ENCODE measurements at places on chromosomes 2 and 18.

DNA sequence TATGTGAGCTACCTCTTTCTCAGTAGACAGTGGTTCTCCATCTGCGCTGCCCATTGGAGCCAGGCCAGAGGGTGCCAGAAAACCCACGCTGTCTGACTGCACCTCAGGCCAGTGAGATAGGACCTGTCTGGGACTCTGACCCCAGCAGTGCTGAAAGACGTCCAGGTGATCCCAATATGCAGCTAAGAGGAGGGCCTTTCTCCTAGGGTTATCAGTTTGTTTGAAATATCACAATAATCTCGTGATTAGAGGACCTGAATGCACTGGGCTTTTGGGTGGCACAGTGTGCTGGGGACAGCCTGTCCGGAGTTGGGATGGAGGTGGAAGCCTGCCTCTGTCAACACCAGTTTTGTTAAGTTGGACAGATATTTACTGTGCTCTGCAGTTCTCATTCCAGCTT lies 216.3 kb downstream of the LDLRAD4 start:
- no peak for DNase-seq

DNA sequence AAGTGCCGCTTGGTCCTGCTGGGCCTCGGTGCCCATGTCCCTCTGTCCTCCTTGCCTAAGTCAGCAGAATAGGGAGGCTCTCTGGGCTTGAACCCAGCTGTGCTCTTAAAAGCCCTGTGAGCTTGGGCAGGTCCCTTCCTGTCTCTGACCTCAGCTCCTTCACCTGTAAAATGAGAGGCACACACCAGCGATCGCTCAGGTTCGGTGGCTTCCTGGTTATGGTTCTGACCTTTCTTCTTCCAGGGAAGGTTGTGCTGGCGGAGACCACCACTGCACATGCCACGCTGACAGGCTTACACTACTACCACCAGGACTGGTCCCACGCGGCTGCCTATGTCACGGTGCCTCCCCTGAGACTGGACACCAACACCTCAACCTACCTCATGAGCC lies 36.1 kb upstream of the MAPRE3 start:
- DNase-seq = no peak

DNA sequence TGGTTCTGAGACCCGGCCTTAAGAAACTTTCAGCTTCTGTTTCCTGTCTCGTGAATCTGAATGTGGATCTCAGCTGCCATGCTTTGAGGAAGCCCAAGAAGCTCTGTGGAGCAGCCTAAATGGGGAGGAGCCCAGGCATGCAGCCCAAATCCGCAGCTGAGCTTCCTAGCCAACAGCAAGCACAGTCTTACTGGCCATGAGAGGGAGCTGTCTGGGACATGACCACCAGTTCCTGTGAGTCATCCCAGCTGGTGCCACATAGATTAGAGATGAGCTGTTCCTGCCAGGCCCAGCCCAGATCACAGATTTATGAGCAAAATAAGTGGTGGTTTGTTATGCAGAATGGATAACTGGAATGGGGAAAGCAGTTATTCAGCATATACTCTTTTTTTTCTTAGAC lies 224.4 kb upstream of the APCDD1 start:
- DNase-seq = no peak

- no peak for DNase-seq
Observed at GRCh38 chr18:22422909-22423548, 5.3 kb upstream of the CTAGE1 start.

GRCh38 chr2:152015552-152015951 lies 83.3 kb downstream of the CACNB4 start:
- no peak for DNase-seq

DNA sequence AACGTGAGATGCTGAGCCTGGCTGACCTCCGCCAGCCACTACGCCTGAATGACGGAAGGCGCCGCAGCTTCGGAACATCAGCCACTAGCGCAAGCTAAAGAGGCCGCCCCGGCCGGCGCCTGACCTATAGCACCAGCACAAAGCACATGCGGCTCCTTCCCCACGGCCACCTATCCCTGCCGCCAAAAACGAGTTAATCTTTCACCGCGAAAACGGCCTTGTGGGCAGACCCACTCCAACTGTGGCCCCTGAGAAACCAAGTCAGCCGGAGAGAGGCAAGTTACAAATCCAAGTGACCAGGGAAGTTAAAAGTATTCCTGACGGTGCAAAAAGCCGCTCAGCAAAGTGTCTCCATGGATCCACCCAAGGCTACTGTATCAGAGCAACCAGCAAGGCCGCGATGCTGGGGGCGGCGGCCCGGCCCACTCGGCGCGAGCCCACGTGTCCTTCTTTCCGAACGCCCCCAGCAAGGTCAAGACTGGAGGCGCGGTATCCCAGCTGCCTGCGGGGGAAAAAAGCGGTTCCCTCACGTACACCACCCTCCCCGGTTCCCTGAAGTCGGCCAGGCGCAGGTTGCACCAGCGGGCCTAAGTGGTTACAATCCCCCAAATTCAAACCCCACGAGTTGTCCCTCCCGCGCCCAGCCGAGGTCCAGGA lies 575 bp downstream of the HSPD1 start:
- DNase-seq = peak; percentile 44

- no peak for DNase-seq
Observed at GRCh38 chr2:20915271-20915670, 92.4 kb upstream of the LDAH start.

DNA sequence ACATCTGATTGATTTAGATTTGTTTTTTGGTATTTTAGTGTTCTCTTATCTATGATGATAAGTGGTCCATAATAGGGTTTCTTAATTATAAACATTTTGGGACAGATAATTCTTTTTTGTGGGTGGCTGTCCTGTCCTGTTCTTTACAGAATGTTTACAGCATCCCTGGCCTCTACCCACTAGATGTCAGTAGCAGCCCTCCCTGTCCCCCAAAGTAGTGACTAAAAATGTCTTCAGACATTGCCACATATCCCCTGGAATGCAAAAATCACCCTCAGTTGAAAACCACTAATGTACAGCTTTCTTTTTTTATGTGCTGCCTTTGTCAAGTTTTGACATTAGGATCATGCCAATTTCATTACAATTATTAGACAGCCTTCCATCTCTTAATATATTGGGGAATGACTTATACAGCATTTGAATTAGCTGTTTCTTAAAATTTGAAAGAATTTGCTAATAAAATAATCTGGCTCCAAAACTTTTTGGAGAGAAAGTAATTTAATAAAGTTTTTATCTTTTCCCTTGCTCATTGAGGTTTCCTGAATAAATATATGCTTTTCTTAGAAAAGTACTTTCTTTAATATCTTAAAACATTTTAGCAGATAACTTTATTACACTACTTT lies 19.5 kb downstream of the WIPF1 start:
- no peak for DNase-seq

DNA sequence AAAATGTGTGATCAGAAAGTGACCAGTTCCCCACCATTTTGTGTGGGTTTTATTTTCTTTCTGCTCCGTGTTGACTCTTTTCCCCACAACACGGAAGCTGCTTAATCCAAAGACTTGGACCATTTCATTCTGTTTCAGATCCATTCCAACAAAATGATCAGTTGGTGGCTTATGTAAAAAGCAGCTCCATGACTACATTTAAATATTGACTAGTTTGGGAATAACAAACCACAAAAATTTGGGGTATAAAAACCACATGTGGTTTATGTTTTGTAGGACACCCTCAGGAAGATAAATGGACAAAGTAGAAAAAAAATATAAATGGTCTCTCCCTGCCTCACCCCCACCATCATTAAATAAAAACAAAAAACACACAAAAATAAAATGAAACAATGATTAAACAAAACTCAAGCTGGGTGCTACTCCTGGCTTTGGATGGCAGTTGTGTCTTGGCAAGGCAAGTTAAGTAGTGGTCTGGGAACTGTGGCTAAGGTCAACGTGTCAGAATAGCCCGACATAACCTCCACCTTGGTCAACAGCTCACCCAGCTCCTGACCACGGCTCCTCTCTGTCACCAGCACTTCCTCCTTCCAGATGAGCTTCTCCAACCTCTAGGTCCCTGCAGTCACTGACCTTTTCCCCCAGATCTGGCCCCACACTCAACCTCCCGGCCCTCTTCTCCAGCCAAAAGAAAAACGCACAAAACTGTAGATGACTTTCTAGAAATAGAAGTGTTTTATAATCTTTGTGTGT lies 12.8 kb upstream of the WIPF1 start:
- DNase-seq = no peak

DNA sequence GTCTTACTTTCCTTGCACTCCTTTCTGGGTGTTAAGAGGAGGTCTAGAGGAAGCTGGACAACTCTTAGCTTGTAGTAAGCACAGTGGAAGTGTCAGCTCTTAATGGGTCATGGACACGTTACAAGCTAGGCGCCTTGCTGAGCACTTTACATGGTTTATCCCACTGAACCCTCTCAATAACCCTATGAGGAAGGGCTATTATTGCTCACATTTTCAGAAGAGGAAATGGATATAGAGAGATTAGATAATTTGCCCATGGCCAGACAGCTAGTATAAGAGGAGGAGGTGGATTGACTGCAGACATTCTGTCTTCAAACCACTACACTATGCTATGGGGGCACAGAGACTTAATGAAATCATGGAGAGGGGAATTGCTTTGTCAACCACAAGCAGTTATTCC lies 8.3 kb upstream of the IL1RN start:
- no peak for DNase-seq

- no peak for DNase-seq
Observed at GRCh38 chr18:9139400-9140039, 2.9 kb downstream of the ANKRD12 start.

- DNase-seq = no peak
Observed at GRCh38 chr18:40738321-40738880, 1216.6 kb upstream of the PIK3C3 start.

- no peak for DNase-seq
Observed at GRCh38 chr2:69154106-69154505, 141.1 kb downstream of the ANTXR1 start.

- no peak for DNase-seq
Observed at GRCh38 chr18:21241301-21242048, 557 bp upstream of the GREB1L start.

DNA sequence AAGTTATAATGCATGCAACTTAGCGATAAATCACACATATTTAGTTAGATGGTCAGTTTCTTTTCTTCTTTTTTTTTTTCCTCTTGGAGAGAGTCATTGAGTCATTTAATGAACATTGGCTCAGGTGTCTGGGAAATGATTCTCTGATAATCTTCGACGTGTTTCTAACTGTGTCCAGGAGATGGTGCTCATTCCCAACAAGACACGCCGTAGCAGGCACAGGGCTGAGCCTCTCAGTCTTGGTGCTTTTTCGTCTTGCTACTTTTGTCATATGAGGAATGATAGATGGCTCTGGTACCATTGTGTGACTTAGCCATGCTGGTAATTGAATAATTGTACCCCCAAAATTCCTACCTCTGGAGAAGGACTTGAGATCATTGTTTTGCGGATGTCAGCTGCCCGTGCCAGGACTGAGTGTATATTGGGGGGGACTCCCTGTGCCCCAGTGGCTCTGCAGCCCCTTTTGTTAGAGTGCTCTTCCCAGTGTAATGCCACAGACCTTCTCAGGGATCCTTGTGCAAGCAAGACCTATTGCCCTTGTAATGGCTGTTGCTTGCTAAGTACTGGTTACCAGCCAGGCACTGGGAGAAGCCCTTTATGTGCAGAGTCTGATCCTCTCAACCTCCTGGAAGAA lies 107.6 kb upstream of the CYRIA start:
- DNase-seq = no peak

- DNase-seq = no peak
Observed at GRCh38 chr18:41323044-41323443, 632.0 kb upstream of the PIK3C3 start.

DNA sequence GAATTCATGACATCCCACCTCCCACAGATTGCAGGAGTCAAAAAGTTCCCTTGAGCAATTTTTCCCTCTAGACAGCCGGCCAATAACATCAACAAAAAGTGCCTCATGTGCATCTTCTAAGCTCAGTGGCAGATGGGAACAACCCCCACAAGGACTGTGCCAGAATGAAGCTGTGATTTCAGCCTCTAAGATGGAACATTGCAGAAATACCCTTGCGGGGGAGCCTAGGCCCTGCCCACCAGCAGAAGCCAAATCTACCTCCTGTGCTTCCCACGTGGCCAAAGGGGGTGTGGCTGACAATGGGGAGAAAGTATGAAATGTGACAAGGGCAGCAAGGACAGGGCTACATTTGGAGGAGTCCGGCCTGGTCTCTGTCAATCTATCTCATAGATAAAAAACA lies 482.3 kb downstream of the TGIF1 start:
- DNase-seq = no peak

- DNase-seq = no peak
Observed at GRCh38 chr2:191481305-191482070, 196.4 kb upstream of the NABP1 start.

DNA sequence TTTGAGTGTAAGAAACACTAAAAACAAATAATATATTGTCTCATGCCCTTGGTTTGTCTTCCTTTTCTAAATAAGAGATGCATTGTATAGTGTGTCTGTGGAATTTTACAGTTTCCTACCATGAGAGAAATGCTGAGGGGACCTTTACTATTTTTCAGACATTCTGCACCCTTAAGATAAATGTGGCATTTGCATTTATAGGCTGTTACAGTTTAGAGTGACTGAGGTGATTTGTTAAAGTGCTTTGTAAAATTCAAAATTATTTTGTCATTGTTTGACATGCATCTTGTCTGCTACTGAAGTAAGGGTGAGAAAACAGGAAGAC lies 78.9 kb upstream of the ZSWIM2 start:
- no peak for DNase-seq

DNA sequence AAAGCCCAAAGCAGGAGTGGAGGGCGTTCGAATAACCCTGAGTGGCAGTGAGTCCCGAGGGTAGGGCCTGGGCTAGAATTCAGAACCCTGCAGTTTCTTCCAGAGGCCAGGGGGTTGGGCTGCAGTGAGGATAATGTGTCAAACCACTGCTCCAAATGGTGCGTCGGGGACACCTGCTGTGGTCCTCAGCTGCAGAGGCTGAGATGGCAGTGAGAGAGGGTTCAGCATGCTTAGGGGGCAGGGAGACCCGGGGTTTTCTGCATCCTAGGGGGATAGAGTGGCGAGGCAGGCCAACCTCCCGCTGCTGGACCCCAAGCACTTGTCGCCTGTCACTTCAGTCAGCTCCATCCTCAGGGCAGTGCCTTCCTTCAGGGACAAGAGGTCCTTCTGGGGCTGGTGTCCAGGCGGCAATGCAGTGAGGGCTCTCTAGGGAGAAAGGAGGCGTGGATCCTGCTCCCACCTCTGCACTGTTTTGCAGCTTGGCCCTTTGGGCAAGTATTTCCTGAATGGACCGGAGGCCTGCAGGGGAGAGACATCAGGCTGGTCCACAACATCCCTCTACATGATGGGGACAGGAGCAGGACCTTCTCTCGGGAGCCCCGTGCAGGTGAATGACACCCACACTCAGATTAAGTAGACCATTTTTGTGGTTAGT lies 8.4 kb upstream of the NTSR2 start:
- no peak for DNase-seq

- DNase-seq = no peak
Observed at GRCh38 chr2:239249776-239250175, 151.0 kb downstream of the HDAC4 start.

GRCh38 chr18:50262977-50263376 lies 3.3 kb downstream of the CFAP53 start:
- no peak for DNase-seq

- DNase-seq = no peak
Observed at GRCh38 chr2:145689277-145689676, 1169.4 kb upstream of the ZEB2 start.

- DNase-seq = no peak
Observed at GRCh38 chr2:38740851-38741731, 10.1 kb downstream of the SRSF7 start.
